HFFc6 (cell line): ENCODE measurements at places on chromosomes 7 and 10.

DNA sequence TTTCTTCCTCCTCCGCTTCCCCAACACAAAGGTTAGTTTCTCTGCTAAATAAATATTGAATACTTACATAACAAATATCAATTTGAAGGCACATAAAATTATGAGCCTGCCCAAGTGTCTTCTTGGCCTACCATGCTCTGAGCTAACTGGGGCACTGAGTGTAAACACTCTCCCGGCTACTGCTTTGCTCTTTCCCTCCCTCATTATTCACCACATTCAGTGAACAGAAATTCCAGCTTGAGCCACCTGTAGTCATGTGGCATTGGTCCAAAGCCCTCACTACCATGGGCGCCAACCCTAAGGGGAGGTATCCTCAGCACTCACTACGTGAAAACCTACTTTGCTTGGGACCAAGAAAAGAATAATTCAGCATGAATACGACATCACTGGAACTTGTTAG is 409.0 kb downstream of the KCNMA1 start:
- H3K27ac ChIP-seq: no peak overlapping the region
- H3K4me3 ChIP-seq: no peak overlapping the region
- H3K4me1 ChIP-seq: peaks cover 74% of the 10 kb centered on the region
- H3K27me3 ChIP-seq: no peaks in the 10 kb centered on the region
- no peak for DNase-seq

DNA sequence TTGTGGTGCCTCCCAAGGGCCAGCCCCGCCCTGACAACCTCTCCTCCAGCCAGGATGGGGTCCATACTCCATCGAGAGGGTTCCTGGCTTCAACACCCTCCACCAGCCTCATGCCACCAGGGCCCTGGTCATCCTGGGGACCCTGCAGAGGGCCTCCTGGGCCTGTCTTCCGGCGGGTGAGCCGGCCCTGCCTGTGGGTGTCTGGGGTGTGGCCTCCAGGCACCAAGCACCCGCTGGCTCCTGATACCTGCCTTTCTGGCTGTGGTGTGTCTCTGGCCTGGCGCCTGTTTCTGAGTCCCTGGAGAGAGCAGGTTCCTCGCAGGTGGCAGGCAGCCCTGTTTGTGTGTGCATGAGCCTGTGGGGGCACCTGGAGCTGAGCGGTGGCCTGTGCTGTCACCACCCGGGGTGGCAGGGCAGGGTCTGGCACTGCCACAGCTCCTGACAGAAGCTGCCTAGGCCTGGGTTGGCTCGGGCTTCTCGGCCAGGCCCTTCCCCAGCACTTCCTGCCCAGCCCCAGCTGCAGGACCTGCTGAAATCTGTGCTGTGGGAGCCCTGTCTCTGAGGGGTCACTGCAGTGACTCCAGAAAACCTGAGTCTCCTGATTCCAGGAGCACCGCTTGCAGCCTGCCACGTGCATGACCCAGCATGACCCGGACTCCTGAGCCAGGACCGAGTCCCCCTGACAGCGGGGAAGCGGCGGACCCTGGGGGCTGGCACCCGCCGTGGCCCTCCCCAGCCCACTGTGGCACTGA is 18.4 kb downstream of the ADAM8 start:
- no peak overlapping the region for H3K4me3 ChIP-seq
- H3K27me3 ChIP-seq: peaks cover 8% of the 10 kb centered on the region
- H3K4me1 ChIP-seq: peaks cover 32% of the 10 kb centered on the region
- DNase-seq: no peak

DNA sequence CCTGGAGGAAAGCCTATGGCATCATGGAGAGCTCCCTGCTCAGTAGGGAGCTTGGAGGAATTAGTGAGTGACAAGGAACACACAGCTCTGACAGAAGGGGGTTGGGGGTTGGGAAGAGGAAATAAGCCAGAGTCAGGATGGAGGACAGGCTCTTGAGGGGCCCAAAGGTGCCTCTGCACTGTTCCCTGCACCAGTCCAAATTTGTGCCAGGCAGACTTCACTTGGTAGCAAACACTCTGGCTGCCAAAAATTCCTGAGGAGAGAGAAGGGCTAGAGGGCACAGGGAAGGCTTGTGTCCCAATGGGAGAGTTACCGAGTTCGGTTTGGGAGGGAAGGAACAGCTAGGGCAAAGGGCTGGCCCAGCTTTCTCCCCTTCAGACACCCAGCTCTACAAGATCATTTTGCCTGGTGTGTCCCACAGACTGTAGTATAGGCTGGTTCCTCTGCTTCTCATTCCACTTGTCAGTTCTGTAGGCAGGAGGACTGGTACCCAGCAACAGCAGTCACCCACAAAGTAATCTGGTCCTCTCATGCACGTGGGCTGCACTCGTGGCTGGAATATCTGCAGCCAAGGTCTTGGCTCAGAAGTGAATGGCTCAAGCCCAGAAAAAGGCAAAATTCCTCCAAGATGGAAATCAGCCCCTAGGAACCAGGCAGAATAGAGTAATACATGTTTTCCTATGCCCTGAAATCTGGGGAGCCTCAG is 8.0 kb upstream of the KCNIP2 start:
- no peak for DNase-seq
- no peaks in the 10 kb centered on the region; the same call in 1 of the 2 replicates for H3K36me3 ChIP-seq
- no peak overlapping the region for H3K4me3 ChIP-seq
- H3K4me1 ChIP-seq: peaks cover 17% of the 10 kb centered on the region

DNA sequence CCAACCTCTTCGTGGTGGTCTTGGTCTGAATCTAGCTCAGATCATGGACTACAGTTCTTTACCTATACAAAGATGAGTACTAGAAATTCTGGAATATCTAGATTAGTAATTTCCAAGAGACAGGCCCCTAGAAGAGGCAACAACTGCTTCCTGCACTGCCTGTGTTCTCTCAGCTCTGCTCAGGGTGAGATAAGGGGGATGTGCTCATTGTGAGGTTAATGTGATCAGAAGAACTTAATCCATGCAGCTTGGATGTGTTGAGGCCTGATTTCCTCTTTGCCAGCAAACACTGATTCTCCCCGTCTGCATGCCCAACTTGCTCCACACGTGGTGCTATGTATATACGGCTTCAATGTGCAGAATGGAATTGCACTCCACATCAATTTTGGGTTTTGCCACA is 268.0 kb downstream of the PHTF2 start:
- H3K27me3 ChIP-seq: no peaks in the 10 kb centered on the region
- peaks cover 5% of the 10 kb centered on the region; the same call in 1 of the 2 replicates for H3K4me1 ChIP-seq
- no peaks in the 10 kb centered on the region; the same call in 1 of the 2 replicates for H3K36me3 ChIP-seq
- no peak overlapping the region for H3K4me3 ChIP-seq
- no peak for DNase-seq

DNA sequence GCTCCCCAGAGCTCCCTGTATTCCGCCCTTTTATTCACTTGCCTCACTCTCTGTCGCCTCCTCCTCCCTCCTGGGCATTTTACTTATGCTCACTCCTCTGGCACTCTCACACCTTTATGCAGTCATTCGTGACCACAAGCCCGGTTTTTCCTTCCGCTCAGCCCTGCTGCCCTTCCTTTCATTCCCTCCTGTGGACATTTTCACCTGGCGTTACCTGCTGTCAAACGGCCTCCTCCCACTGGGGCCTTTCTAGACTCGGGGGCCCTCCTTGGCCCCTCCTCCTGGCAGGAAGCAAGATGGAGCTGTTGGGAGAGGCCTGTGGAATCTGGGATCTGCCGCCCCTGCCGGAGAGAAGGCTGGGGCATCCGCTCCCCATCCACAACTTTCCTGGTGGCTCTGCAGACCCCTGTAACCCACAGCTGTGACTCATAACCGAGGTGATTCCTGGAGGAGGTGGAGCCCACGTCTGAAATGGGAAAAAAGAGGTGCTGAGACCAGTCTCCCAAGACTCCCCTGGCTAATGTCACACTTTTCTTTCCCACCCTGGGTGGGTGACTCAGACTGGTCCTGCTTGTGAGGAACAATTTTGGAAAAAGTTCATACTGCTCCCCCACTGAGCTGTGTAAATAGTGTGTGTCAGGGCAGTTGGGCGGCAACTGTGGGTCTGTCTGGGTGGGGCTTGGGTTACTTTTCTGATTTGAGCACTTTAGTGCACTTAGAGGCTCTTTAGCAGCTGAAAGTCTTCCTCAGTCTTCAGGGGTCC is 1.2 kb downstream of the VCL start:
- H3K27me3 ChIP-seq: peaks cover 7% of the 10 kb centered on the region
- H3K36me3 ChIP-seq: peaks cover 46% of the 10 kb centered on the region
- peak overlapping the region; percentile 100 for H3K4me3 ChIP-seq

- DNase-seq: no peak
- no peaks in the 10 kb centered on the region for H3K27me3 ChIP-seq
- H3K27ac ChIP-seq: no peak overlapping the region
Observed at GRCh38 chr7:73988197-73988596, 39.8 kb upstream of the ELN start.

- H3K4me3 ChIP-seq: no peak within 1 kb of the TSS
- DNase-seq: peak; percentile 2
- H3K36me3 ChIP-seq: no peaks in the 10 kb centered on the region
- peaks cover 2% of the 10 kb centered on the region; the same call in 1 of the 2 replicates for H3K27me3 ChIP-seq
Observed at GRCh38 chr10:96271016-96271815, at the start of gene BLNK. Gene BLNK, minus strand, starts transcription at chr10:96271569. Its CDS starts 171 bp downstream, at chr10:96271398.

GRCh38 chr10:23345861-23346260 is 1.3 kb upstream of the C10orf67 start:
- no peaks in the 10 kb centered on the region for H3K36me3 ChIP-seq
- H3K27me3 ChIP-seq: no peaks in the 10 kb centered on the region
- DNase-seq: peak; percentile 87
